ENCODE measurements at places on chromosomes 16 and 17. TPM values are rescaled to one million over a fixed set of nuclear protein-coding genes. Genes with fewer than 3 reads are reported as not detected.

The MYH2 gene
- not detected for total RNA-seq

The IL34 gene
- total RNA-seq = 0.22 TPM

GRCh38 chr17:33667052-33667509, 374.0 kb upstream of the ASIC2 start:
- peak; percentile 16 for DNase-seq

GRCh38 chr17:51739245-51739886, 419.1 kb downstream of the CA10 start:
- DNase-seq = no peak

- no peak for DNase-seq
Observed at GRCh38 chr16:58472266-58472665, 27.7 kb upstream of the NDRG4 start.

DNA sequence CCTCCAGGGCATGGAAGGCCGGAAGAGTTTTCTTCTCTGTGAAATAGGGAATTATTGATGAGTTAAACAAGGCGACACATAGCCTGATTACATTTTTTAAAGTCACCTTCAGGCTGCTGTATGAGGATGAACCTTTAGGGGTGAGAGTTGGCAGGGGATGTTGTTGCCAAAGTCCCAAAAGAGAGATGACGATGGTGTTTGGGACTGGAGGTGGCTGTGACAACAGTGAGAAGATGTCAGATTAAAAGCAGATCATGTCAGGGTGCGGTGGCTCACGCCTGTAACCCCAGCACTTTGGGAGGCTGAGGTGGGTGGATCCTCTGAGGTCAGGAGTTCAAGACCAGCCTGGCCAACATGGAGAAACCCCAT, 16.8 kb upstream of the ASGR2 start:
- no peak for DNase-seq

The WNK4 gene
- 0.25 TPM for total RNA-seq

GRCh38 chr16:69724414-69724873, 1.9 kb downstream of the NQO1 start:
- DNase-seq = no peak

- no peak for DNase-seq
Observed at GRCh38 chr16:9419161-9419560, 327.7 kb downstream of the HAPSTR1 start.

GRCh38 chr17:47197821-47198220, 8.7 kb upstream of the CDC27 start:
- DNase-seq = no peak

DNA sequence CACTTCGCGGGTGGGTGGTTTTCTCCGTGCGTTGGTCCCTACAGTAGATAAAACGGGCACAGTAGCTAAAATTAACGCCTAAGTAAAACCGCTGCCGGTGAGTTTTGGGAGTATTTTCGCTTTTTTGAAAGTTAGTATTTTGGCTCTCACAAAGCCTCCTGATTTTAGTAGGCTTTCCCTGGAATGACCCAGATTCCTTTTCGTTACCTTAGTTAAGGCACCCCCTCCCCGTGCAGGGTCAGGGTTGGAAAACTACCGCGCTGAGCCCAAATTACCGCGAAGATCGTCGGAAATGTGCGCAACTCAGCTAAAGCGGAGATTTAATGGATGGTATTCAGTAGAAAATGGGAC, 28.3 kb upstream of the ST6GALNAC1 start:
- DNase-seq = no peak

The SEPHS2 gene
- total RNA-seq = 80.1 TPM
